Hematopoietic multipotent progenitor cell treated with erythropoietin and hydrocortisone succinate and interleukin-3 and kit ligand, for 4 days (in vitro differentiated cells): ENCODE measurements at places on chromosomes 11 and 22.

DNA sequence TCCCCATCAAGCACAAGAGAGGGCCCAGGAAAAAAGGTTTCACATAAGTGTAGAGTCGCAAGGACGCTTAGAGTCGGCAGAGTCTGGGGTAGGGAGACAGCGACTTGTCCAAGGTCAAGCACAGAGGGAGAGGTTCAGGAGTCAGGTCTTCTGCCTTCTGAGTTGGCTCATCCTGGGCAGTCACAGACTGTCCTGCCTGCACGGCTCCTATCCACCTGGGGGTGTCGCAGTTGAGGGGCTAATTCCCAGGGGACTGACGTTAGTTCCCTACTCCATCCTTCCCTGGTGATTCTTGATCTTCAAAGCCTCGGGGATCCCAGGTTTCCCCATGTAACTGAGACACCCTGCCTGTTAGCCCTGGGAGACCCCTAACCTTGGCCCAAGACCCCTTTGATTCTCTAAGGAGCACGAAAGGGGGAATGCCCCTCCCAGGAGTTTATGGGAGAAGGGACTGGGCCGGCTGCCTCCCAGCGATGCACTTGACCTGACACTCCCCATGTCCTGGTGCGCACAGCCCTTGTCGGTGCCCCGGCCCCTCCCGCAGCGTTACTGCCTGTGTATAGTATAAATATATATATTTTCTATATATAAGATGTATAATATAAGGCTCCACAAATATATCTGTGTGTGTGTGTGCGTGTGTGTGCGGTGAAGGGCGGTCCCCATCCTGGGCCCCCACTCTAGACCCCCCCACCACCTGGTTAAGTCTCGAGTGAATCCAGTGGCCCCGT lies 14.7 kb upstream of the TAB1 start:
- peak; percentile 27 for DNase-seq

- no peak for DNase-seq
These were observed 27.7 kb downstream of the ARFGAP2 start for GRCh38 chr11:47148903-47149531.

DNA sequence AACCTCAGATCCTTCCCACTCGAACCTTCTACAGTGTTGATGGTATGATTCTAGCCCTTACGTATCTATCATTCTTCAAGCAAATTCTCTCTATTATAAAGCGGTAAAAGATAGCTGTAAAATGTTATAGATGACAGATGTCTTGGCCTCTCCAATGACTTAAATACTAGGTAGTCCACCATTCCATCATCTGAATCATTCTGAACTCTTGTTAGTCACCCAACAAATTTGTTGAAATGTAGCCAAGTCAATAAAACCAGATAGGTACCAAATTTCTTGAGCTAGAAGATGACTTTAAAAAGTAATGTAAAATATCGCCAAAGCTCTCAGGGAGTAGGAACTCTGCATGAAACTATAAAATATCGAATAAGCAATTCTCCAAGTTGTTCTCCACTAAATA lies 32.6 kb upstream of the PICALM start:
- no peak for DNase-seq

- no peak for DNase-seq
These were observed 85.8 kb downstream of the MIAT start for GRCh38 chr22:26743149-26743548.

- no peak for DNase-seq
These were observed 686.2 kb downstream of the METTL15 start for GRCh38 chr11:28794405-28794804.

- peak; percentile 84 for DNase-seq
These were observed 64.1 kb downstream of the KCNJ1 start for GRCh38 chr11:128803011-128803410.
